ENCODE measurements at places on chromosomes 12 and 14.

GRCh38 chr14:69238883-69239282 is 21.1 kb upstream of the GALNT16 start:
- no peak for DNase-seq

GRCh38 chr14:63713058-63713457 is 14.8 kb downstream of the SGPP1 start:
- no peak for DNase-seq

DNA sequence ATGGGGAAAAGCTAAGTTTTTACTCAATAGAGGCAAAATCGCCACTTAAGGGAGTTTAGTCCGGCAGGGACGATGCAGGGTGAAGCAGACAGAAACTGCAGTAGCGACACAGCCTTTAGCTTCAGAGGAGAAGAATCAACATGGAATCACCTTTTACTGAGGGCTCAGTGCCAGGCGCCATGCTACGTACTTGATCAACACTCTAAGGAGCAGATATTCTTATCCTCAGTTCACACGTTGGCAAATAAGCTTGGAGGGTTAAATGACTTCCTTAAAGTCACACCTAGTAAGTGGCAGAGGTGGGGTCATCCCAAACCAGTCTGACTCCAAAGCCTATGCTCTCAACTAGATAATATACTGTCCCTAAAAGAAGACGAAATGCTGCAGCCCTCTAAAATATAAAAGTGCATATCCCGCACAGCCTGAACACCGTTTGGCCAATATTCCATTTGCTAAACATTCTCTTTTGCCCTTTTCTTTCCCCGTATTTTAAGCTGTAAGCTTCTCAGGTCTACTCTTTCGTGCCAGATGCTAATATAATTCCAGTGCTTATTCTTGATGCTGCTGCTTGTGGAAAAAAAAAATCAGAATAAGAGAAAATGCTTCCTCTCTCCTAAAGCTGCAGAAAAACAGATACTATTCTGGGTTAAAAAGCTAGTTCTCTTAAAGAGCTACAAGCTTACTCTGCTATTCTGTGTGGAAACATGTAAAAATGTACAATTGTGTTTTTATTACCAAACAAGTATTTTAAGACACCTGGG is 10.9 kb downstream of the CCDC92 start:
- no peak for DNase-seq

GRCh38 chr12:65335981-65336380 is 57.5 kb downstream of the MSRB3 start:
- peak; percentile 22 for DNase-seq

DNA sequence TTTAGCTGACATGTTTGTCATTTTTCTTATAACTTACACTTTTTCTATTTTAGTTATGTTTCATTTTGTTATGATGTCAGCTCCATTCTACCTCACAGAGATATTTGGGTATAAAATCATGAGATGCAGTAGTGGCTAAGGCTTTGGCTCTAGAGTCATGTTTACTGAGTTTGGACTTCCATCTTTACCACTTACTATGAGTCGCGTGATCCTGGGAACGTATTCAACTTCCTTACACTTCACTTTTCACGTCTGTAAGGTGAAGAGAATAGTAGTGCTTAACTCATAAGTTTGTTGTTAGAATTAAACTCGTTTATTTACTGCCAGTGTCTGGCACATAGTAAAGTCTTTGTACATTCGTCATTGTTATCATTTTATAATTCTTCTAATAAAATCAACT is 126.3 kb downstream of the ERC1 start:
- DNase-seq: no peak

DNA sequence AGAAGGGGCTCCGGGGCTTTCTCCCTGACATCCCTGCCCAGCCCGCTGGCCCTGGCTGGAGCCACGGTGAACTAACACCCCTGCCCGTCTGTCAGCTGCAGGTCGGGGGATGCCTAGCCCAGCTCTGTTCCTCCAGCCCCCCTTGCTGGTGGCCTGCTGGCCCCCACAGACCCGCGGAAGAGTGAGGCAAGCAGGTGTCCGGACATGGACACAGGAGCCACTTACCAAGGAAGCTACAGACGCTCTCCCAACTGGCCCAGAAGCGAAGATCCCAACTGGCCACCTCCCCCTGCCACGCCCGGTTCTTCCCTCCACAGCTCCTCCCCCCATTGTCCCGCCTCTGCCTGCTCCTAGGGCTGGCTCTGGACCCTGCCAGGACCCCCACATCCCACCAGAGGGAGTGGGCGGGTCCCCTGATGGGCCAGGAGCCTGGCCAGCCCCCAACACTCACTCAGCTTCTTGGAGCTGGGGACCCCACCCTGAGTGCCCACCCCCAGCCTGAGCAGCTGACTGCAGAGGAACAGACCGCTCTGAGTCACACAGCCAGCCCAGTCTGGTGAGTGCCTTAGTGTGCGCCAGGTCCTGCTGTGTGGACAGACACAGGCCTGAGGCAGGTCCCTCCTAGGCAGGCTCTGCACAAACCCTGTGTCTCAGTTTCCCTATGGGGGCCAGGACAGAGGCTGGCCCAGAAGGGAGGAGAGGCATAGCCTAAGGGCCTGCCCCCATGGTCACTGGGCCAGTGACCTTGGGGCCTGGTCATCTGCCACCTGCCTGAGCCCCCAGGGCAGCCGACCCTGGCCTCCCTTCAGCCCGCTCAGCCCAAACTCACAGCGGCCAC is 7.7 kb downstream of the AHNAK2 start:
- peak; percentile 89 for DNase-seq

DNA sequence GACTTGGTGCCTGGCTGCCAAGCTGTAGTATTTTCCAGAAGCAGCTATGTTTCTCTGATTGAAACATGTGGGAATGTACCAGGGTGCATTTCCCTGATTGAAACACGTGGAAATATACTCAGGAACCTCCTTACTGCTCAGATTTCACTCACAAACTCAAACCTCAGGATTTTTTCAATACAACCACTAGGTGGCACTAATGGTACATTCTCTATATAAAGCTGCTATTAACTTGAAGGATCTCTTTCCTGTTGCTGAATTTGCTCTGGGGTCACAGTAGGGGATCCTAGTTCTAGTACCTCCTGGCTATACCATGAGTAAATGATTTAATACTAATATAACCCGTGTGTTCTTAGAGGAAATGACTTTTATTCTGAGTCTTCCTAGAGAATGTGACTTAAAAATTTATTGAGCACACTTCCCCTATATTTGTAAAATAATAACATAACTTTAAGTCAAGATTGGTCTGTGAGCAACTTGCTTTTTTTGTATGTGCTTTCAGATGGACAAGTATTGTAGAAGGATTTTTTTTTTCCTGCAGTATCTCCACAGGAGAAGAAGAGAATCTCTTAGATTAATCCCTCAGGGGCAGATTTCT is 173.8 kb upstream of the MIS18BP1 start:
- DNase-seq: peak; percentile 41

GRCh38 chr12:118982984-118983761 is 1.8 kb downstream of the SRRM4 start:
- no peak for DNase-seq

DNA sequence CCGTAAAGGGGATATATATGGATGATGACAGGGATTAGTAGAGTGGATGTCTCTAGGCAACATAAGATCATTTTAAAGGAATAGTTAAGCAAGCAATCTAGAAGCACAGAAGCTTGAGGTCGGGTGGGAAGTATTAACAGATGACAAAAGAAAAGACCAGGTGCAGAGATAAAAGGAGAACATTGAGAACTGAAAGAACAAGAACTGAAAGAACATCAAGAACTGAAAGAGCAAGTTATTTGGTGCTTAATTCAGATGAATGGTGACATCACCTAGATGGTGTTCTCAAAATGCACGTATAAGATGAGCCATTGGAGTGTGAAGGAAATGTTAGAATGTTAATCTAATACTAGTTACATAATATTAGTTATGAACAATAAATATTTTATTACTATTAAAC is 224.0 kb upstream of the PDE3A start:
- no peak for DNase-seq

GRCh38 chr12:47717046-47717442 is 8.2 kb downstream of the ENDOU start:
- no peak for DNase-seq

GRCh38 chr14:70744641-70745040 is 64.7 kb downstream of the MAP3K9 start:
- DNase-seq: no peak

GRCh38 chr14:89088530-89088929 is 264.1 kb downstream of the TTC8 start:
- DNase-seq: no peak

- peak; percentile 11 for DNase-seq
Measured at GRCh38 chr12:82357340-82357739, 847 bp downstream of the CCDC59 start.

- DNase-seq: no peak
Measured at GRCh38 chr14:58628406-58628805, 9.4 kb upstream of the DACT1 start.

Measured in iris pigment epithelial cell (primary cell).